GM03348 (cell line): ENCODE measurements at places on chromosomes 2 and 18.

- DNase-seq, result no peak
These were observed 1077.1 kb upstream of the ZEB2 start for GRCh38 chr2:145597006-145597405.

DNA sequence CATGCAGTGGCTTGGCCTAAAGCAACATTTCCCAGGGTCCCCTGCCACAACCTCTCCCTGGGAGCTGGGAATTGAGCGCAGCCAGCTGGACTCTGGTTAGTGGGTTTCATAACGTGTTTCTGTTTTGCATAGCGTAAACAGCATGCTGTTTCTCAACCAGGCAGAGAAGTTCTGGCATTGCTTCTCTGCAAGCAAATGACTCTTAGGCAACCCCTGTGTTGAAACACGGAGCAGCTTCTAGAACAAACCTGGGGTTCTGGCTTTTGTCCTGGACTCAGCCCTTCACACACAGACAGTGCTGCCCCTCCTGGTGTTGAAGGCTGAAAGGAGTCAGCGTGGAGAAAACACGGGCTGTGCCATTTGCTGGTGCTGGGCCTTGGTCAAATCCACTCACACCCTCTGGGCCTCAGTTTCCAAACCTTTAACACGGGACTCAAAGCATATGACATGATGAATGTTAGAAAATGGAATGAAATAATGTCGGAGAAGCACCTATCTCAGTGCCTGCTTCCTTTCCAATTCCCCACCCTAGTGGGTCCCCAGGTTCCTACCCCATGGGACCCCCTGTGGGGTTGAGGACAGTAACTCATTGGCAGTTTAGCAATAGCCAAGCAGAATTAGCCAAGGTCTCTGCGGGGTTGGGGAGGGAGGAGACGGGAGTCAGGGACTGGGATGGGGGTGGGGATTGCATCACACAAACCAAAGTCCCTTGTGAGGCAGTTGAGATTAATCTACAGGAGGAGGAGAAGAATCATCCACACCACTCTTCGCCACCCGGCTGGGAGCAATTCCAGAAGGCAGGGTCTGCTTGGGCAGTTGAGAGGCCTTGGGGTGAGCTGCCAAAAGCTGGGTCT is 30.2 kb upstream of the IL1R2 start:
- DNase-seq, result peak; percentile 88

GRCh38 chr2:88197732-88198131 is 27.6 kb downstream of the THNSL2 start:
- DNase-seq, result no peak

DNA sequence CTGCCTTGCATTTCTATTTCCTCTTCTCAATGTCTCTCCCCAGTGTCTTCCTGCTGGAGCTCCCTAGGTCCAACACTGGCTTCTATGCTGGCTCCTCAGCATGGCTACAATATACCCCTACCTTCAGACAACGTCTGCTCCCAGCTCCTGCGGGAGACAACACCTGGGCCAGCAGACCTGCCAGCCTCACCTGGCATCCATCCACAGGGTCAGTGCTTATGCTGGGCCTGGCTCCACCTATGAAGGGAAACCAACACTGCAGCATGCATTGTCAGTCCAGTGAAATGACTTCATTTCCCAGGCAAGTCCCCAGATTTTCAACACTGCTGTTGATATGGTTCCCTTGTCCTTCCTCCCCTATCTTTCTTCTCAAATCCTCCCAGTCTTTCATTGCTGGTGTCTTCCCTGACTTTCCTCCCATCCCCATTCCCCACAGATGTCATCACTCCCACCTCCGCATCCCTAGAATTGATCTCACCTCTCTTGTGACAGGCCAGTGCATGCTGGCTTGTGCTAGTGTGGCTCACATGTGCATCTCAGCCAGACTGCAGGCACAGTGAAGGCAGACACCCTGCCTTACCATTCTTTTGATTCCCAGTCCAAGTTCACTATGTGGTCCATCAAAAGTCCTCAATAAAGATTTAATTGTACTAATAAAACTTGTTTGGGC is 98.0 kb downstream of the MYO5B start:
- DNase-seq, result no peak

GRCh38 chr2:57291209-57291608 is 755.4 kb upstream of the VRK2 start:
- DNase-seq, result no peak

- no peak for DNase-seq
These were observed 51.7 kb downstream of the AGAP1 start for GRCh38 chr2:235545339-235546150.

DNA sequence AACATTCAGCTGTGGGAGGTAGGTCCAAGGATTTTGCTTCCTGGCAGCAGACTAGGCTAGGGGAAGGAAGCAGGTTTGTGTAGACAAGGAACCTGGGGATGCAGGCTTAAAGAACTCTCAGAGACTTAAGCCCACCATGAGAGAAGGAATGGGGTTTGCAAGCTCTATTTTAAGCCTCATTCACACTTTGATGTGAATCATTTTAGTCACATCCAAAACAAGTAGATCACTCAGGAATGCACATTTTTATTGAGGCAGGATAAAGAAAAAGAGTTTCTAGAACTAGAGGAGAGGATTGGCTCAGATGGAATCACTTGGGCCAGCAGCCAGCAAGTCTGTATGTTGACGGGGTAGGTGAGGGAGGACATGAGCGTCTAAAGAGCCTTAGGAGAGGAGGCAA is 3.3 kb upstream of the NAPG start:
- DNase-seq, result no peak

- peak; percentile 71 for DNase-seq
These were observed 45.0 kb downstream of the MBP start for GRCh38 chr18:77087393-77088141.

GRCh38 chr2:148177559-148177958 is 156.7 kb downstream of the MBD5 start:
- no peak for DNase-seq

DNA sequence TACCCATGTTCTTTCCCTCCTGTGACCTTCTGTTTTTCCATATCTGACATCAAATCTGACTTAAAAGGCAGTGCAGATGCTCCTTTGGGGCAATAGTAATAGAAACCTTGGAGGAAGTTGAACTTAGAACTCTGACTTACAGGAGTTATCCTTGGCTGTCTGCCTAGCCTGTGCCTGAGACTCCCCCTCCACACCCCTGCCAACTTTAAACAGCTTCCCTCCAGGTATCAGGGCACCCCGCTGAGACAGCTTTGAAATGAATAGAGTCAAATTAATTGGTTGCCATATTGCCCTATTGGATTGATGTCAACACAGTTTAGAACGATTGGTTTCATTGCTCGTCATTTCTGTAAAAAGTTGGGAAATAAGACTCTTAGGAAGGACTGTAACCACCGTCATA is 322.0 kb downstream of the PRKCE start:
- no peak for DNase-seq

GRCh38 chr2:11521775-11522174 is 12.1 kb upstream of the GREB1 start:
- DNase-seq, result no peak

- no peak for DNase-seq
These were observed 227.4 kb upstream of the ZNF804A start for GRCh38 chr2:184370954-184371353.

- DNase-seq, result no peak
These were observed 250.0 kb downstream of the TCF4 start for GRCh38 chr18:55337908-55338521.

DNA sequence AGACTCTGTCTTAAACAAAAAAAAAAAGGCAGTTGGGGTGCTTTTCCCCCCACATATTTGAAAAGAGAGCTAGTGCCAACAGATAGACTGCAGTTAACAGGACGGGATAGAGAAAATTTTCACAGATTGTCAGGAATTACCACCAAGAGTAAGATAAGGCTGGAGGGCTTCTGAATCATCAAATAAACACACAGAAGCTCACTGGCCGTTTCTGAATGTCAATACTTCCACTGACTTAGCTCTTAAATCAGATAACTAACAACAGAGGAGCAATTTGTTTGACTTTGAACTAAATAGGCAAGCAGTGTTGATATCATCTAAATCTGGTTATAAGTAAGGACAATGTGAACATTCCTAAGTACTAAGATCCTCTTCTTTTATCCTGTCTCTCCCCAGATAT is 34.7 kb downstream of the PIEZO2 start:
- no peak for DNase-seq

GRCh38 chr18:78073275-78073674 is 823.6 kb downstream of the GALR1 start:
- DNase-seq, result no peak

DNA sequence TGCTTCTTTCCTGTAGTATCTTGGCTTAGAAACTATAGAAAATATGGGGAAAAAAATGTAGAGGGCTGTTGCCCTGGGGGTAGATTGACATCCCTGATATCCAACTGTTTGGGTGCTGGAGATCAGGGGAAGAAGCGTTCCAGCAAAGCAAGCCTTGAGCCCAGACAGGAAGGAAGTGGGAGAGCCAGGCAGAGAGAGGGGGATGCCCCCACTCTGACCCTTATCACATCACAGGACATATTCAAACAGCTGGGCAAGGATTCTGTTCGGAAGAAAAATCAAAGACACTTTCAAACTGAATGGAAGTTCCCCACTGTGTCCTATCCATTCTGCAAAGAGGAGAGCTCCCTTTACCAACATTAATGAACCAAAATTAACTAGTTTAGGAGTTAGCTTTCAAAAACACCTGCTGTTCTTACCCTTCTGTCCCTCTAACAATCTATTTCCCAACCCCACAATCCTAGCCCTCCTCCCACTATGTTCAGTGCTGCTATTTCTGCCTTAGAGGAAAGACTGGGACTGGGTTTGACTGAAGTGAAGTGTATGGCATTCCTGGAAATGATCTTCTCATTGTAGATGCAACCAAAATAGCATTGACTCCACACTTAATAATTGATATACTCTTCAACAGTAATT is 16.9 kb upstream of the KCNG3 start:
- DNase-seq, result no peak

DNA sequence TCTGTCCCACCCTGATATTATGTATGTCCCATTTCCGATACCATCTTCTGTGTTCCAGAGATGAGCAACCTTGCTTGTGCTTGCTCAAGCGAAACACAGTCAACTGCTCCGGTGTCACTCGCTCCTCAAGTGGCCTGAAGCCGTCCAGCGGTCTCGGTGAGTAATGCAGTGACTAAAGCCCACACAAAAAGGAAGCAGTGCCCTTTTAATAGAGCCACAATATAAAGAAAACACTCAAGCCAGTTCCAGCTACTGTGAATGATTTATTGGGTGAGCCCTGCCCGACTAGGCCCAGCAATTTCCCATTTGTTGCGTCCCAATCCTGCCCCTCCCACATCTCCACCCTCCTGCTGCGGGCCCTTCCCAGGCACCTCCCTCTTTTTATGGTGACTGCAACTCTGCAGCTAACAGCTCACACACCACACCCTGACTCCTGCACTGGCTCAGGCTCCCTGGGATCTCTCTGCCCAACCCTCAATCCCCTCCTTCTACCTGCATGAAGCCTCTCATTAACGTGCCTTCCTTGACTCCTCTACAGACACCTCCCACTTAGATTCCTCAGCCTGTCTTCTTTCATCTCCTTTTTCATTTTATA is 44.2 kb upstream of the DSC1 start:
- DNase-seq, result no peak

DNA sequence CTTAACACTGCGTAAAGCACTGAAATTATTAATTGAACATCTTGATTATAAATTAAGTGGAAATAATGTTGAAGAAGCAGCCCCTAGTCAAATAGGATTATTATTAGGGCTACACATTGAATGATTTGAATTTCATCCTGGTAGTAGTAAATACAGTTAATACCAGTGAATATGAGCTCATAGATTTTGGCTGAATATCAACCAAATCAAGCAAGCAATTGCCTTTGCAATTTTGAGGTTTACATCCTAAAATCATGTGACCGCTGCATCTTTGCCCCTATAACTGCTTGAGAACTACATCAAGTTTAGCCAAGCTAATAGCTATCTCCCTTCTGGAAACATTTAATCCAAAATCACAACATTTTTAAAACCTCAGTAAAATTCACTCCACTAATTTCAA is 801.2 kb upstream of the PIK3C3 start:
- no peak for DNase-seq

DNA sequence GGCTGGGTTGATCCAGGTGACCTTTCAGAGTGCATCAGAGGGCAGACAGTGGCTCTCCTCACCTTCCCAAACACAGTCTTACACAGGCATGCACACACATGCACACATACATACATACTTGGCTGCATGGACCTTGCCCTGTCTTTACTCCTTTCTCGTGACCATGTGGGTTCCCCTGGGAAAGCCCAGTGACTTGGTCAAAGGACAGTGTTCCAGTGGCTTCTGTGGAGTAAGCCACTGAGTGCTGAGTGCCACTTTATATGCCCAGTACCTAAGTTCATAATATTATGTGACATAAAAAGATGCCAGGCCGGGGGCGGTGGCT is 249.4 kb downstream of the MYCN start:
- DNase-seq, result no peak

GRCh38 chr2:88127638-88127887 is 299 bp downstream of the FABP1 start:
- no peak for DNase-seq

DNA sequence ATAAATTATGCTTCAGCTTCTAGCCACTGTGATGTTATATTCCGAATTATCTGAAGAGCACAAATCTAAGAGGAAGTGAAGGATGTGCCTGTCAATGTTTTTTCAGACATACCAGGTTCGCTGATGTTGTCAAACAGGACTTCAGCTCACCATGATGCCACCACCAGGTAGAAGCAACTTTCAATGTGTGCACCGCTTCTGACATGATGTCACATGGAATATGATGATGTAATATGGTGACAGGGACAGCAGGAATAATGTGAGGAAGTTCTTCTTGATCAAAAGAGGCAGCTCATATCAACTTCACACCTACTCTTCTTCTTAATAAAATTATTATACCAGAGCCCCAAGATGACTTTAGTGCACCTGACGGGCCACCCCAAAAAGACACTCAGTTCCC is 893.2 kb downstream of the BCL11A start:
- DNase-seq, result no peak

- DNase-seq, result peak; percentile 70
These were observed 317.2 kb upstream of the CDH2 start for GRCh38 chr18:28494151-28494550.

- no peak for DNase-seq
These were observed 17.7 kb upstream of the SIX2 start for GRCh38 chr2:45026924-45027450.

- no peak for DNase-seq
These were observed 2.4 kb upstream of the GPC1 start for GRCh38 chr2:240432820-240433801.

GRCh38 chr2:24334245-24334633 is 26.1 kb downstream of the ITSN2 start:
- DNase-seq, result no peak

GRCh38 chr2:181252262-181253148 is 204.7 kb upstream of the ITGA4 start:
- no peak for DNase-seq

DNA sequence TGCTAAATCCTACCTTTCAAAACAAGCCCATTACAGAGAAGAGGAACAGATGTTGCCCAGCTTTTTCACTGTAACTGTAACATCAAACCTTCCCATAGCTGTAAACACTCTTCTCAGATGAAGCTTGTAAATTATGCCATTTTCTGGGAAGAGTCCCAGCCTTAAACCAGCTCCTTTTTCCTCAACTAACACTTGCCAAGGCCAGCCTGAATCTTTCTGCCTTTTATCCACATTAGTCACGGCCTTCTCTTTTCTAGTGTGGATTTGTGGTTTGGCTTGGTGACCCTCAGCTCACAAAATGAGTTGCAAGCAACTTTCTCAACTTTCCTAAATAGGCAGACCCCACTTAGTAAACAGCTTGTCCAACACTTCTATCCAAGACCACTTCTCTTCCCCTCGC is 90.2 kb downstream of the CABLES1 start:
- peak; percentile 87 for DNase-seq

GRCh38 chr2:92073036-92073814 is 2798.0 kb upstream of the TEKT4 start:
- DNase-seq, result peak; percentile 0
